Anterior cingulate cortex (tissue), 58 donors: ENCODE measurements at places on chromosomes 3 and 15.
A peak's percentile ranks its signal among the peaks of the same experiment; 100 is the strongest.

DNA sequence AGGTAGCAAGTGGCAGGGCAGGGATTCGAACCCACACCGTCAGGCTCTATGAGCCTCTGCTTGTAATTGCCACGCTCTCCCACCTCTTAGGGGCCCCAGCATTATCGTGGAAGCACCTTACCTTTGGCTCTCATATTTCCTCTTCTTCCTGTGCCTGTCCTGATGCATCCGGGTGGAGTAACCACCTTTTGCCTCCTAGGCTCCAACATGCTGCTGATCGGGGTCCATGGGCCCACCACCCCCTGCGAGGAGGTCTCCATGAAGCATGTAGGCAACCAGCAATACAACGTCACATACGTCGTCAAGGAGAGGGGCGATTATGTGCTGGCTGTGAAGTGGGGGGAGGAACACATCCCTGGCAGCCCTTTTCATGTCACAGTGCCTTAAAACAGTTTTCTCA lies 40.4 kb downstream of the DNASE1L3 start:
- no peak for DNase-seq

GRCh38 chr3:186255703-186256331 lies 106.2 kb downstream of the DGKG start:
- DNase-seq = peak; percentile 46

DNA sequence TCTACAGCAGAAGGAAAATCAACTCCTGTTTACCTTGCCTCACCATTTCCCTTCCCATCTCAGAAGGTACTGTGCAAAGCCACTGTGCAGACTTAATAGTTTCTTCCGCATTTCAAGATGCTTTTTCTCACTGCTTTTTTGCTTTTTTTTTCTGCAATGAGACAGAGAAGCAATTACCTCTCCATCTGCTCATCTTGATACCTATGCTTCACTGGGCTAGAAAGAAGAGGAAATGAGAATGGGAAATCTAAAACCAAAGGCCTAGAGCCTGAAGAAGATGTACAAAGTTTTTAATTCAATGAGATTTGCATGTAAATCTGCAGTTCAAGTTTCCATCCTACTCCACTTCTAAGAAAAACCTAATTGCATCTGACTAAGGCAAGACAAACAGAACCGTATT lies 238.1 kb upstream of the SETMAR start:
- DNase-seq = no peak

DNA sequence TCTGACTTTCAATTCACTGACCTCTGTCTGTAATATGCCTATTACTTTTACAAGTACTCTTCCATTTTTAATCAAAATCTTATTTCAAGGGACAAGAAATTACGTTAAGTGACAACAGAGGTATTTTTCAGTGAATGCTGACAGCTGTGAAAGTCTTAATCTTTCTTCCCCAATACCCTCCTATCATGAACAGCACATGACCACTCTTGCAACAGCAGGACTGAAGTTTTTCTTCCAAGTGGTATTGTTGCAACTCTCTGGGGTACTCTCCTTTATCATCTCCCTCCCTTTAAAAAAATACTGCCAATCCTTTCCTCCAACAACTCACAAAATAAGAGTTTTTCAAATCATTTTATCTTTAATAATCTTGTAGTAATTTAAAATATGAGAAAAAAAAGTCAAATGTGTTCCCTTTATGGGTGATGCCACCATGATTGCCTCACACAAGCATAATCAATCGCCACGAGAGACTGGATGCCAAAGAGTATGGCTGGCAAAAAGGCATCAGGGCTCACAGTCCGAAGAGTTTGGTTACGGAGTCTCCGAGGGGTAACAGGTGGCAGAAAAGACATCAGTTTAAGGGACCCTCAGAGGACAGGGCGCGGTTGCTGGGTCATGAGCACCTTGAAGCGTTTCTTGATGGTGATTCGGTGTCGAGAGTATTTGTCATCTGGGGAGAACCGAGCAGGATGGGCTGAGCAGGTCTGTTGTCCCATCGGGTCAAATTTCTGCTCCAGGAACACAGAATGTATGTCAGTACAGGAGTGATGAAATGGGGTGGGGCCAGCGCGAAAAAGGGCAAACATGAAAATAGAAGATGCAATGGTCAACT lies 1.3 kb downstream of the NOP10 start:
- DNase-seq = no peak

DNA sequence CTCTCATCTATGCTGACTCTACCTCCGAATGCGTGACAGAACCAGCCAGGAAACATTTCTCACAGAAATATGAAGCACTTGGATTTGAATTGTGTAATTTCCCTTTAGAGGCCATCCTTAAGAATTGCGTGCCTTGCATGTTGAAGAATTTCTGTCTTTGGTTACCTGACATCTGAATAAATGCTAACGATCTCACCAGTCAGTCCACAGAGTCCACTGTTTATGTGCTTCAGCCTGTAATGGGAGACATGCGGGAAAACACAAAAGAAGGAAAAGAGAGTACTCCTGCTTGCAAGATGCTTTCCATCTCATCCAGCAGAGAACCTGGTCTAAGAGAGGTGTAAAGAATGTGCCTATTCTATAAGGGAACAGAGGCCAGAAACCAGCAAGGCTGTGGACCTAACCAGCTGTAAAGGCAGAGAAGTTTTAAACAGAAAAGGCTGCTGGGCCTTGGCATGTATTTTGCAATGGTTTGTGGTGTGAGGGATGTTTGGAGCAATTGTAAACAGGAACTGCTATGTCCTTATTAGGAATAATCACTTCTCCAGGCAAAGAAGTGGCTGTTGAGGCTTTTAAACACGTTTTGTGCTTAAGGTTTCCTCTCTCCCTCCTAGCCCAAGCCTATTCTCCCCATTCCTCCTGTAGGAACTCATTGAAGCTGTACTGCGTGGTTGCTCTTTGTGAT lies 36.4 kb upstream of the BOC start:
- no peak for DNase-seq

DNA sequence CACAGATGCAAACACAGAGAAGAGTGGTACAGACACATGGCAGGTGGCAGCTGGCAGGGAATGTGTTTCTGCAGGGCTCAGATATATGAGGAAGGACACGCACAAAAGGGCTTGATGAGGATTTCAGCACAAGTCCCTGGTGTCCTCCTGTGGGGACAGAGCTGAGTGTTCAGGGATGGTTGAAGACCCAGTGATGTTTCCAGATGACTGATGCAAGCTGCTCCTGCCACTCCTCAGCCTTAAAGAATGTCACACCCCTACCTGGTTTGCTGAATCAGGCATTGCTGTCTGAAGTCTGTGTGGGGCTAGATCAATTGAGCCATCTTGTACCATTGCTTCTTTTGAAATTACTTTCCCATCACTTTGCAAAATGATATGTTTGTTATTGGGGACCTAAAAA lies 40.2 kb downstream of the TNFAIP8L3 start:
- DNase-seq = no peak

GRCh38 chr15:52112203-52112750 lies 298 bp downstream of the BCL2L10 start:
- no peak for DNase-seq

DNA sequence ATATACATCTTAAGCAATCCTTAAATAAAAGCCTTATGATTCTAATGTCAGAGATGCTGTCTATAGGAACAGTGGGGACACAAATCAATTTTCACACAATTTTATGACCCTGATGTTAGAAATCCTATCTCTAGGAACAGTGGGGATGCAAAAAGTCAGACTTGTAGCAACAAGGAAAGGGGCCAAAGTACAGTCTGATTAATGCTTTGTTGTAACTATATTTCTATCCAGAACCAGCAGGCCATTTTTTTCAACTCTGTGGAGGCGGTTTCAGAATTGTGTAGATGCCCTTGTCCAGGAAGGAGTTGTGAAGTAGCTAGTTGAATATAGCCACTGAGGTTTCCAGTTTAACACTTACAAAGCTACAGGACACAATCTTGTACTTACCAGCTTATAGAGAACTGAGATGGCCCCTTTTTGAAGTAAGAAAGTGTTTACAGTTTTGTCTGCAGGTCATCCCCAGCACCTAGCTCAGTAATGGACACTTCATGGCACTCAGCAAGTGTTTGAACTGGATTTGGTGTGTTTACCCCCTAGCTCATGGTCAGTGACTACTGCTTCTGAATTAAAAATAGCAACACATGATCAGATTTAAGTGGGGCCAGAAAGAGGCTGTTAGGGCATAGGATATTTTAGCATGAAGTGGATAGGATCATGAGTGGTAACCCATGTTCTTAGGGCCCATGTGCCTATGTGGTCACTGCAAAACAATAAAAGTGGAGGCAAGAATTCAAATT lies 54.3 kb downstream of the RAB7A start:
- DNase-seq = no peak
